Vagina (tissue), 2 donors: ENCODE measurements at places on chromosomes 3 and 15. TPM values are rescaled to one million over a fixed set of nuclear protein-coding genes. Genes with fewer than 3 reads are reported as not detected.

SLC2A2 gene
- not detected for total RNA-seq

PEAK1 gene
- 27.7 TPM for total RNA-seq

PP2D1 gene
- not detected for total RNA-seq

SH2D7 gene
- total RNA-seq = not detected

WNT7A gene
- total RNA-seq = not detected

TXNRD3 gene
- 7.1 TPM for total RNA-seq

FMN1 gene
- 20.1 TPM for total RNA-seq

NUP210 gene
- total RNA-seq = 10.1 TPM

ICE2 gene
- 25.0 TPM for total RNA-seq

PLSCR2 gene
- not detected for total RNA-seq

MAP2K5 gene
- 13.5 TPM for total RNA-seq

ADAMTS7 gene
- total RNA-seq = 2.5 TPM

CPNE9 gene
- total RNA-seq = not detected

SGO1 gene
- 10.8 TPM for total RNA-seq

ZNF660 gene
- total RNA-seq = 0.98 TPM

GPR171 gene
- 5.4 TPM for total RNA-seq

ANKRD63 gene
- not detected for total RNA-seq

GOLGA8H gene
- total RNA-seq = not detected

ACTC1 gene
- 15.0 TPM for total RNA-seq

CILP gene
- total RNA-seq = 129 TPM
